ENCODE measurements at places on chromosomes 2 and 18.

DNA sequence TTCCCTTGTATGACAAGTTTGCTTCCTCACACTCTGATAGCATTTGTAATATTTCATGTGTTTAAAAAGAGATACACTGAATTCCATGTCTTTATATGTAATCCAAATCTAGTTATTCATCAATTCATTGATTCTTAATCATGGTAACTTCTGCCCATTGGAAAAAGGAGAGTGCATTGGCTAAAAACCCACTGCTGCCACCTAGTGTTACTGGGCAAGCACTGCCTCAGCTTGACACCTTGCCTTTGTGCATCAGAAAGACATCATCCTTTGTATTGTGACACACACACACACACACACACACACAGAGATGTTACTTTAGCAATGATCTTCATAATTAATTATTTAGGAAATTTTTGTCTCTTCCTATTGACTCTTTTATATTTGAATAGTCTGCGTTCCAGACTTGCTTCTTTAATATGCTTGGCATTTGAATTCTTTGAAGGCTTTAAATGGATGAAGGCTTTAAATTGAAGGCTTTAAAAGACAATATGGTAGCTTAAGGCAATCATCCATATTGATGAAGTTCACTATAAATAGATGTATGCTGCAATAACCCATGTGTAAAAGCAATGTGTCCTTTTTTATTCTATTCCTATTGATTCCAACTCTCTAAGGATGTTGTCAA lies 414.2 kb upstream of the CHST9 start:
- DNase-seq: peak; percentile 35

DNA sequence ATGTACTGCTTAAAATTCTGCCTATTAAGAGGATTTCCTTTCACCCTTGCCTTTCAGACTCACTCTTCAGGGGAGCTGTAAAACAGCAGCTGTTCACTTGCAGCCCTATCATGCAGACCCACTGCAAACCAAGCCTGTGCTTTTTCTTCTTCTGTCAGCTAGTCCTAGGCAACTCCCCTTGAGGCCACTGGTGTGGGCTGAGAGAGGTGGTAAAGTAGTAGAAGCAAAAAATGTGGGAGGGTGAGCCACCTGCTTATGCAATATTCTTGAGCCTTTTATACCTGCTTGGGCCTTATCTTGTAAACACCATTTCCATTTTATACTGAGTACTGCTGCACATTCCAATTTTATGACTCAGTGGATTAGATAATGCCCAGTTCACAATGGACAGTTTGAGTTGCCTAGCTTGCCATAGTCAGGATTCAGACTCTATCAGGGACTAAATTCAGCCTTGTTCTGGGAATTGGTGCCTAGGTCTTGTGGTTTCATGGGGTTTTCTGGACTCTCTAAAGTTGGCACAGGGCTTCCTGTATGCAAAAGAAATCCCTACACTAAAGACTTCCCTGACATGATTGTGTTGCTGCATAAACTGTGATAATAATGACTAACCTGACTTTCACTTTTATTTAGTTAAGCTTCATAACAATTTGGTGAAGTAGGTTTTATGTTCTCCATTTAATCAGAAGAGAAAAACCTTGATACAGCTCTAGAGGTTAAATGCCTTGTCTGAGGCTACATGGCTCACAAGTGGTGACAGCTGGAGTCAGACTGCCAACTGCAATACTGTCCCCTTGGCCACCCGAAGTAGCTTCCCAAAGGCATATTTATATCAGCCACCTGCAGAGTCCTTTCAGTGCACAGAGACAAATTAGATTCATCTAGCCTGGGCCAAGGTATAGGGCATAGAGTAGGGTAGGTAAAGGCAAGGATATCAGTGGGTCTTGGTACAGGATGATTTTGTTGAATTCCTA lies 47.4 kb upstream of the KDM3A start:
- peak; percentile 60 for DNase-seq

- DNase-seq: peak; percentile 12
These were observed 27.9 kb downstream of the COL3A1 start for GRCh38 chr2:189002079-189002478.

- DNase-seq: no peak
These were observed 196.3 kb downstream of the DCDC2C start for GRCh38 chr2:3899536-3900155.

GRCh38 chr2:120920454-120921148 lies 184.9 kb downstream of the GLI2 start:
- DNase-seq: no peak

DNA sequence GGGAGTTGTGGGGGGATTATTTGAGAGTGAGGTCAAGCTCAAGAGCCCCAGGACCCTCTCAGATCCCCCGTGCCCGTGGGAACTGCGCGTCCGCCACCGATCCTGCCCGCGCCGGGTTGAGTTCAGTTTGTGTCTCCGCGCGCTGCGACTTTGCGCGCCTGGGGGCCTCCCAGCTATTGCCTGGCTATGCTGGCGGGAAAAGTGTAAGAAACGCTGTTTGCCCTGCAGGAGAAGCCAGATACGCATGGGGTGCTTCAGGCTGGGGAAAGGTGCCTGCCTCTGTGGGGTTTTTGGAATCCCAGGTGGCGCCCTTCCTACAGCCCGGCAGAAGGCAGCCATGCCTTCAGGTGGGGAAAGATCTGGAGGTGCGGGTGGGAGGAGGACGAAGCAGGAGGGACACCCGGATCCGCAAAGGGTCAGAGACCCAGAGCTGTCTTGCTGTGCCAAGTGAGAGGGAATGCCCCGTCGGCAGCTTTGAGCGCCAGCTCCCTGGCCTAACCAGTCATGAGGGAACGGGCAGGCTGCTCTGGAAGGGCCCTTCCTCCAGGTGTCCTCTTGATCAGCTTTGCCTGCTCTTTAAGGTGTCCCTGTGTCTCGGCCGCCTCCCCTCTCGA lies 22.5 kb downstream of the TEX44 start:
- no peak for DNase-seq

GRCh38 chr18:67926929-67927864 lies 410.7 kb upstream of the DSEL start:
- no peak for DNase-seq

DNA sequence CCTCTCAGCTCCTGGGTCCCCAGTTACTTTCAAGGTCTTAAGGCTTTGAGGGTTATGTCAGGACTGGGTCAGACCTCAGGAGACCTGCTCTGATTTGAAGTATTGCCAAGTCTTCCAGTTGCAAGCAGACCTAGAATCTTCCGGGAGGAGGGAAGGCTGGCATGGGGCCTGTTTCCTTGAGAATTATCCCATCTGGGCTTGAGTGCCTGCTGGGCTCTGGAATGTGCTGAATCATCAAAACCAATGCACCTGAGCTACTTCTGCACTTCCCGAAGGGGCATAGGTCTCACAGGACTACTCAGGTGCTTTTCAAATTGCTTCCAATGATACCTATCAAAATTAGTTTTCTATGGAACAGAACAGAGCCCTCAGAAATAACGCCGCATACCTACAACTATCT lies 327.3 kb downstream of the XIRP2 start:
- DNase-seq: no peak

- DNase-seq: no peak
These were observed 55.1 kb upstream of the MAPRE3 start for GRCh38 chr2:26915316-26915715.

GRCh38 chr2:18404708-18405107 lies 155.7 kb downstream of the RDH14 start:
- no peak for DNase-seq

DNA sequence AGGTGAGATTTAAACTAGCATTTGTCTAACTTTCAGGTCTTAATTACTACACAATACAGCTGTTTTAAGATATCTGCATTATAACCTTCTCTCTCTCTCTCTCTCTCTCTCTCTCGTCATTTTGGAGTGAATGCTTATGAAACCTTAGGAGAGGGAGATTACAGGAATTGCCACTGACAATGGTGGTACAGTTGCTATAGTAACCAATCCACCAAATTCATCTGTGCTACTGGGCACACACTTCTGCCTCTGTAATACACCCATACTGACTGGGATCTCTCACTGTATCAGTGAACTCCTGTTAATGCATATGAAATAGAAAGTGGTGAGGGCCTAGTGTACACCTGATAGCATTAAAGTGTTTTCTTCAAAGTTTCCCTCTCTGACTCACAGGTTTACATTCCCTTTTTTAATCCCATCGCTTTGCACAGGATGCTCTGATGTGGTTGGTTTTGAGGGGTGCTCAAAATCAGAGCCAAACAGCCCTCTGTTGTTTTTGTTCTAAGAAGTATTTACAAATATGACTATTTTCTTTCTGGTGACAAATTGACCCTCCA lies 13.1 kb downstream of the KLHL14 start:
- no peak for DNase-seq

DNA sequence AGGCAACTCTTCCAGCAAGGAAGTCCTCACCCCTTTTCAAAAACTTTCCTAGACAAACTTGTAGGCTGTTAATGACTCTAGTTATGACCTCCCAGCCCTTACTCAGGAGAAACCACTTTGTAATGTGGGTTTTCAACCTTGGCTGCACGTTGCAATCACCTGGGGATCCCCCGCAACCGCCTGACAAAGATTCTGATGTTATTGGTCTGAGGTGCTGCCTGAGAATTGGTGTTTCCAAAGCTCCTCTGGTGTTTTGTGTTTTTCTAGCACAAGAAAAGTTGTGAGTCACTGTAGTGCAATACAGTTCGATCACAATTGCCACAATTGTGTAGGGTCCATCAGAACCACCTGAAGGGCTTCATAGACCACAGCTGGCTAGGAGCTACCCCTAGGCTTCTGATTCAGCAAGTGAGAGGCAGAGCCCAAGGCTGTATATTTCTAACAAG lies 121.6 kb downstream of the SP100 start:
- DNase-seq: no peak

- no peak for DNase-seq
These were observed 13.2 kb upstream of the KLHL30 start for GRCh38 chr2:238125127-238125885.

DNA sequence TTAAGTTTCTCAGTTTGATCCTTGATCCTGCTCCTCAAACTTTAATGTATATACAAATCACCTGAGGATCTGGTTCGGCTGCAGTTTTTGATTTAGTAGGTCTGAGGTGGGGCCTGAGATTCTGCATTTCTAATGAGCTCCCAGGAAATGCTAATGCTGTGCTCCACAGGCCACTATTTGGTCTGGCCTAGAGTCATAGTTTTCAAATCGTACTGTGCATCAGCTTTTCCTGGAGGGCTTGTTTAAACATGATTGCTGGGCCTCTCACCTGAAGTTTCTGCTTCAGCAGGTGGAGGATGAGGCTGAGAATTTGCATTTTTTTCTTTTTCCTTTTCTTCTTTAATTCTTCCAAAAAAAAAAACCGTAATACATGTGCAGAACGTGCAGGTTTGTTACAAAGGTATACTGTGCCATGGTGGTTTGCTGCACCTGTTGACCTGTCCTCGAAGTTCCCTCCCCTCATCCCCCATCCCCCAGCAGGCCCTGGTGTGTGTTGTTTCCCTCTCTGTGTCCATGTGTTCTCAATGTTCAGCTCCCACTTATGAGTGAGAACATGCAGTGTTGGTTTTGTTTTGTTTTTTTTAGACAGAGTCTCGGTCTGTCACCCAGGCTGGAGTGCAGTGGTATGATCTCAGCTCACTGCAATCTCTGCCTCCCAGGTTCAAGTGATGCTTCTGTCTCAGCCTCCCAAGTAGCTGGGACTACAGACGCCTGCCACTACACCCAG lies 42.2 kb upstream of the CD28 start:
- no peak for DNase-seq

GRCh38 chr2:231299267-231299666 lies 96.2 kb upstream of the B3GNT7 start:
- DNase-seq: no peak

GRCh38 chr2:31467426-31467825 lies 52.9 kb upstream of the XDH start:
- DNase-seq: peak; percentile 38
